ENCODE measurements at places on chromosomes 11 and 22. TPM values are rescaled to one million over a fixed set of nuclear protein-coding genes. Genes with fewer than 3 reads are reported as not detected.

MPZL2 gene
- total RNA-seq = 1.6 TPM

DNA sequence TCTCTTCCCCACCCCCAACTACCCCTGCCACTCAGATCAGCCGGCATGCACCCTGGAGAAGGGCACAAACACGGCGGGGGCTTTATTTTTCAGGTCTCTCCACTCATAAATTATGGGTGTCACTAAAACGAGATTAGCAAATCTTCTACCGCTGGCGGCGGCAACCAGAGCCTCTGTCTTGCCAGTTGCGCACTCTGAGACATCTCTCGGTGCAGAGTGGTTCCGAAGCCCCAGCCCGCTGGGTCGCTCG is 125.3 kb upstream of the C11orf58 start:
- DNase-seq = no peak

DNA sequence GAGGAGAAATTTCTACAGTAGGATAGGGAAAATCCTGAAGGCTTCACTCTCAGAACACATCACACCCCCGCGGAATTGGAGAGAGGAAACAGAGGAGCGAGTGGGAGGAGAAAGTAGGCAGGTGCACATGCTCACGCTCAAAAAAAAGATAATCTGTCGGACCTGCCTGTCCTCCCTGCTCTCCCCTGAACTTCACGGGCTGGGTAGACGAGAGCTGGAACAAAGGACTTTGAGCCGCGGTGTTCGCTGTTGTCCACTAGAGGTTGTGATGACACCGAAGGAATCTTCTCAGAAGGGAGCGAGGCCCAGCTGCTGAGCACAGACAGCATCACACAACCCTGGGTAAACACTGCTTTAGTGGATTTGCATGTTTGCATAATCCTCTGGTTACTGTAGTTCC is 5.0 kb downstream of the SEZ6L start:
- DNase-seq = no peak

DNA sequence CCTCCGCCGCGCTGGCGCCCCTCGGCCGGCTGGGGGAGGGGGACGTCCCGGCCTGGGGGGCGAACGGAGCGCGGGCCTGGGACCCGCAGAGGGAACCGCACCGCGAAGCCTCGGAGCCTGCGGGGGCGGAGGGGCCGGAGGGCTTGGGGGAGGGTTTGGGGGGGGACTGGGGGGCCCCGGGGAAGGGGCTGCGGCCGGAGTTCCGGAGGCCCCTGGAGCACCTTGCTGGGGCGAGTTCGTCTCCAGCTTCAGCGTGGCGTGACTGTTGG is 261 bp upstream of the SCT start:
- DNase-seq = no peak

Measured in frontal cortex (tissue), 4 donors.